ENCODE measurements at places on chromosomes 2 and 18.

- DNase-seq: no peak
Measured at GRCh38 chr18:14947482-14948162, 199.7 kb downstream of the ANKRD30B start.

DNA sequence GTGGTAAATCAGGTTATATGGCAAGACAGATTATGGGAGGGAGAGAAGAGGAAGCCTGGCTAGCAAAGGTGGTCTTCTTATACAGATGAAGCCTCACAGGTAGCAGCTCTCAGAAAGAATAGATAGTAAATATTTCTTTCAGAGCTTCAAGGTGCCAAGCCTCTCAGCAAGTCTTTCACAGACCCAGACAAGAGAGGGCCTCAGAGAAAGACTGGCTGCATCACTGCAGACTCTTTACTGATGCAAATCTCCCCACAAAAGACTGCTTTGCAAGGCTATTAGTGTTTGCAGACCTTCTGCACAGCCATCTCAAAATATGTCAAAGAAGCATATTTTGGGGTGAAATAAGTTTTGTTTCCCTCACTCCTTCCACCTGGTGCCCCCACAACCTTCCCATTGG lies 372.4 kb upstream of the RND3 start:
- no peak for DNase-seq

DNA sequence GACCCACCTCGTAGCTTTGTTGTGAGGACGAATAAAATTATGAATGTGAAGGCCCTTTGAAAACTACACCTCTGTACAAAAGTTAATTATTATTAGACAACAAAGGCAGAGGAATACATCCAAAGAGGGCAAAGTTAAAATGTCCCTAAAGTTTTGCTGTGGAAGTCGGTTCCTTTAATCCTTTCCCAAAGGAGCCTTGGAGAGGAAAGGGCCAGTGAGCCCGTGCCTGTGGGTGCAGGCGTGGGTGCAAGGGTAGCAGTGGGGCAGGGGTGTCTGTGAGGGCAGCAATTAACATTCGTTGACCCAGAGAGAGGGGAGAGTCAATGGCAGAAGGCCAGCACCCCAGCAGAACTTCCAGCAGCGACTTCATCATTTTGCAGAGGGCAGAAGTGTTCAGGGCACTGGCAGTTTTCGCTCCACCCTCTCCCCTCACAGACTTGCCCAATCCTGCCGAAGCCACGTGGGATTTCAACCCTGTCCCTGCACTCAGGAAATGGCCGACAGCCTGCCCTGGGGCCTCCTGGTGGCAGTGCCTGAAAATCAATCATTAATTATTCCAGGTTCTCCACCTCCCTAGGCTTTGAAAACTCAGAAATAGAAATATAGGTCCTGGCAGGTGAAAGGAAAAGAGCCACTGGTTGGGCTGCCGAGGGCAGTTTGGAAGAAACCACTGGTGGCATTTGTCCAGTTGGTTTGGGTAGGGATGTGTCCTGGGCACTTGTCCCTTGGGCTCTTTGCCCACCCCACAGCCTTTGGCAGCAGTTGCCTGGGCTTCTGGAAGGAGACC lies 4.2 kb upstream of the PAX8 start:
- no peak for DNase-seq

DNA sequence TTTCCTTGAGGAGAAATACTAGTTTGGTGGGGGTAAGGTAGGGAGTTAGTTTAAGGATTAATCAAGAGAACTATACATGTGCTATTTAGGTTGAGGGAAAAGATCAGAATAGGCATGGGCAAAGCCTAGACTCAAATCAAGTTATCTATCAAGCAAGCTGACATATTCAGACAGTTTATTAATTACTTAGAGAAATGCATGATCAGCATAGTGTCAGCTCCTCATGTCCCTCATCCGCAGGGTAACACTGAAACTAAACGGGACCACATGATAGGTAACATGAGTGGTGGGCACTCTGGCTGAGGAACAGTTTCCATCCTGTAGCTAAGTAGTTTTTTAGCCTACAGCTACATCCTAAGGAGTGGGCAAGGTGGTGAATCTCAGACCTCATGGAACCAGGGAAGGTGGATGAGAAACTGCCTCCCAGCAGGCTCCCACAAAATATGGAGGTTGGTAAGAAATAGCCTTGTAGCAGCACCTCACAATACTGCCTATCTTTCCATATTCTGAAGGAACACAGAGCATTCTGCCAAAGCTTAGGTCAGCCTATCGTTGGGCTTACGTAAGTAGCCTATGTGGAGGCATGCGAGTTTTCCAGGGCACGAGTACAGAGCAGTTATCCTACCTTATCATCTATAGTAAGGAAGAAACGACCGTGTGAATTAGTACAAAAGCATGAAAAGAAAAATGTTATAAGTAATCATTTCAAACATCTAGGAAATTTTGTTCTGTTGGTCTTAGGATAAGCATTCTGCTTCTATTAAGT lies 18.4 kb downstream of the ZC3H6 start:
- DNase-seq: no peak

Data from stimulated activated CD8-positive, alpha-beta memory T cell treated with anti-CD3 and anti-CD28 coated beads, Interleukin-2, amount 100 ng/mL, for 48 hours (primary cell).